ENCODE measurements at places on chromosomes 5 and 9.

- no peak for DNase-seq
Measured at GRCh38 chr9:136304456-136304855, 562 bp upstream of the CCDC187 start.

GRCh38 chr9:37148181-37148580 lies 27.8 kb downstream of the ZCCHC7 start:
- no peak for DNase-seq

DNA sequence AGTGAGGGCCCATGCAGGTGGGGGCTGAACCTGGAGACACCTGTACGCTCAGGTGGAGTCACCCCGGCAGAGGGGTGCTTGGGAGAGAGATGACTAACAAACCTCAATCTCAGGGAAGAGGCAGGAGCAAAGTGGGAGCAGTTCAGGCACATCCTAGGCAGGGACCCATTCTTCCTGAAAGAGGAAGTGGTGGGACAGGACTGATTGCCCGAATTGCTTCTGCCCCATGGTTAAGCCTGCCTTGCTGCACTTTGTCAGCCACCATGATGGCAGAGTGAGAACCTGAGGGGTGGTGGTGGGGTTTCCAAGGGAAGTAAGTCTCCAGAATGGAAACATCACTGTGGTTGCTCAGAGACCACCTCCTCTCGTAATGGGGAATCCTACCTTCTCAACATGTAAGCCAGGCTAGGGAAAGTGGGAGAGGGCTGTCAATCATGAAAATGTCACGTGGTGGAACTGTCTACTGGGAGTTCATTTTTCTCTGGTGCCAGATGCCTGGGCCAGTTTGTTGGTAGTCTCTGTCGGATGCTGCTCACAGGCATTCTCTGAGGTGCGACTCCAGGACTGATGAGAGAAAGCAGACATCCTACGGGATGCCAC lies 150.4 kb downstream of the HSPA4 start:
- DNase-seq: no peak

GRCh38 chr9:78236551-78236910 lies 656 bp downstream of the CEP78 start:
- no peak for DNase-seq

- DNase-seq: no peak
Measured at GRCh38 chr5:66238435-66238834, 94.3 kb downstream of the SREK1 start.

GRCh38 chr5:2149195-2149539 lies 266.4 kb upstream of the IRX4 start:
- no peak for DNase-seq

GRCh38 chr5:137714946-137715345 lies 20.9 kb downstream of the KLHL3 start:
- no peak for DNase-seq

GRCh38 chr5:97658116-97658900 lies 475.3 kb upstream of the RIOK2 start:
- no peak for DNase-seq

- DNase-seq: no peak
Measured at GRCh38 chr5:176608937-176609723, 826 bp downstream of the GPRIN1 start.

DNA sequence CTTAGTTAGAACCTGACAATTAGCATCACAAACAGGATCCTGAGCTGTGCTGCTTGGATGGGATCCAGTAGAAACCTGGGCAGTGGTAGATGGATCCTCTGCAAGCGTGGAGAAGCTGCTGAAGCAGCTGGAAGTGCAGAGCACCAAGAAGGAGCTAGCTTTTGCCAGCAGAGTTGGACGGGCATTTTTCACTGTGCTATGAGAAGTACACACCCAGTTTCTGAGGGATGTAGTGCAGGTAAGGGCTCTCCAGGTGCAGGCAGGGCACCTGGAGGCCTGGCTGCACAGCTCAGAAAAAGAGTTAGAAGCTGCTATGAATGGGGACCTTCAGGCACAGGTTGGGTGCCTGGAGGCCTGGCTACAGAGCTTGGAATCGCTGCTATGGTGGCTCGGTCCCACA lies 623.9 kb upstream of the NUDT12 start:
- no peak for DNase-seq

DNA sequence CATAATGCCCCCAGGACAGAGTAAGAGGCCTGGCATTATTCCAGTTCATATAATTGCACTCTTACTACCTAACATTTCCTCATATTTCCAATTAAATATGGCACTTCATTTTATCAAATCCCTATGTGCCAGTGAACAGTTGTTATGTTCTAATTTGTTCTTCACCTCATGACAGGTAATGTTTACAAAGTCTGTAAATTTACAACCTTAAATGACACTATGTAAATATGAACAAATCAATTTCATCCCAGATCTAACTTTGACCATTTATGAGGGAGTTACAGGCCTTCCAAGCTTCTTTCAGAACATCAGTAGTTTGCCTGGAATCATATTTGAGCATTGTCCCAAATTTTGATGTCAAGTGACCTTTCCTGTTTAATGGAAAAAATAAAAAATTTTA lies 592.6 kb upstream of the CDH6 start:
- no peak for DNase-seq

DNA sequence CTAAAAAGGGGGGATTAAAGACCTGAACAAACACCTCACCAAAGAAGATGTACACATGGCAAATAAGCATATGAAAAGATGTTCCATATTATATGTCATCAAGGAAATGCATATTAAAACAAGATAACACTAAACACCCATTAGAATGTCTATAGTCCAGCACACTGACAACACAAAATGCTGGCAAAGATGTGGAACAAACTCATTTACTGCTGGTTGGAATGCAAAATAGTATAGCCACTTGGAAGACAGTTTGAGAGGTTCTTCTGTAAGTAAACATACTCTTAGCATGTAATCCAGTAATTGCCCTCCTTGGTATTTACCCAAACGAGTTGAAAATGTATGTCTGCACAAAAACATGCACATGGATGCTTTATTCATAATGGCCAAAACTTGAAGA lies 73.6 kb downstream of the RGMB start:
- no peak for DNase-seq

GRCh38 chr9:100670719-100671118 lies 92.8 kb downstream of the CAVIN4 start:
- no peak for DNase-seq

DNA sequence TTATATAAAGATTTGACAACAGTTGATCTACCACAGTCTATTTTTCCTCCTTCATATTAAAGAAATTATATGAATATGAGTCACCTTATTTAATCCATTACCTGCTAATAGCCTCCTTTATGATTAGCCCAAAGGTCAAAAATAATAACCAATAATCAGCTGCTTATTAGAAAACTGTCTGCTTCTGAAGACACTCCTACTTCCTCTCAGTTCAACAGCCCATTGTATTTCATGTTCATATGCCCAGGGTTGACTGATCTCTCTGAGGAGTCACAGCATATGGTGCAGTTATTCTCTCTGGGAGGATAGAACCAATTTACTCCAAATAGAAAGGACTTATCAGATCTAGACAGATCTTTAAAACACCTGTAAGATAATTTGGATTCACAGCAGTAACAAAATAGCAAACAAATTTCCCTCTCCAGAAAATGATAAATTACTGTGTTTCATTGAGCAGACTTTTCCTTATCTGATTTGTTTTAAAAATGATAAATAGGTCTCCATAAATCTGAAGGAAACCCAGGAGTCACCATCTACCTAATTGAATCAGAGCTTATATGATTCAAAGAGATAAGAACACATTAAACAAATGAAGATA lies 180.4 kb upstream of the ITGA1 start:
- no peak for DNase-seq

GRCh38 chr9:111431684-111432083 lies 52.5 kb downstream of the ECPAS start:
- no peak for DNase-seq

DNA sequence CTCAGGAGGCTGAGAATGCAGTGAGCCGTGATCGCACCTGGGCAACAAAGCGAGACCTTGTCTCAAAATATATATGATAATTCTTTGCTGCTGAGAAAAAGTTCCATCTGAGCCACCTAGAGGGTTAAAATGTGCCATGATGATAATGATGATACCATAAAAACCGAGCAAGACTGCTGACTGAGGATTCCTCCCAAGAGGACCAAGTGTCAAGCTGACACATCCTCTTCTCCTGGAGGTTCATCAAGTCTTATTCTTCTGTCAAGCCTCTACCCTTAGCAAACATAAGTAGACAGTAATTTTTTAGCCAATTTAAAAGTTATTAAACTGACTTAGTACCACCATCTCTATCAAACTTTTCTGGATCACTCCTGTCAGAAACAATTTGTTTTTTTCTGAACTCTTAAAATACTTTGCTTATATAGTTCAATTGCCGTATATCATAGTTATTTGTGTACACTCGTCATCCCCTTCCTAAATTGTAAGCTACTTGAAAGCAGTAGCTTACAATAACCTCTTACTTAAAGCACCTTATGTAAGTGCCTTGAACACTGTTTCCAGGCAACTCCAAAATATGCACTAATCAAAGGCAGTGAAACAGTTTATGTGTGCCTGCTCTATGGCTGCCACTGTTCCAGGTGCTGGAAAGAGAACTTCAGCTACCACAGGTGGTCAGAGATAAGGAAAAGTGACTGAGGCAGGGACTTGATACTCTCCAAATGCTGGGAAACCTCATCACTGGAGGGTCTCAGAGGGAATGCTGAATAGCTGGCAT lies 57.4 kb downstream of the SCAI start:
- no peak for DNase-seq

DNA sequence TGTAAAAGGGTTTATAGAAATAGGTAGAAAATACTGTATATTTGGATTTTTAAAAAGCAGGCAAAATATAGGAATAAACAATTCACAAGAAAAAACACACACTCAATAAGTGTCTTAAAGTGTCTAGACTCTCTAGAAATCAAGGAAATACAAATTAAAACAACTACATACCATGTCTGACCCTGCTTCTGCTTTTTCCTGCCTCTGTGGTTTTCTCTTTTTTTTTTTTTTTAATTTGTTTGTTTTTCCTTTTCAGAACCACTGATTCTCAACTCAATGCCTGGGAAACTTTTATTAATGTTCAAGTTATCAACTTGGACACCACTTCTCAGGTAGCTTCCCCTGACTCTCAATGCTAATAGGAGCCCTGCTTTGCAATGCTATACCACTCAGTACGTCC lies 25.5 kb upstream of the TAS2R1 start:
- DNase-seq: no peak

DNA sequence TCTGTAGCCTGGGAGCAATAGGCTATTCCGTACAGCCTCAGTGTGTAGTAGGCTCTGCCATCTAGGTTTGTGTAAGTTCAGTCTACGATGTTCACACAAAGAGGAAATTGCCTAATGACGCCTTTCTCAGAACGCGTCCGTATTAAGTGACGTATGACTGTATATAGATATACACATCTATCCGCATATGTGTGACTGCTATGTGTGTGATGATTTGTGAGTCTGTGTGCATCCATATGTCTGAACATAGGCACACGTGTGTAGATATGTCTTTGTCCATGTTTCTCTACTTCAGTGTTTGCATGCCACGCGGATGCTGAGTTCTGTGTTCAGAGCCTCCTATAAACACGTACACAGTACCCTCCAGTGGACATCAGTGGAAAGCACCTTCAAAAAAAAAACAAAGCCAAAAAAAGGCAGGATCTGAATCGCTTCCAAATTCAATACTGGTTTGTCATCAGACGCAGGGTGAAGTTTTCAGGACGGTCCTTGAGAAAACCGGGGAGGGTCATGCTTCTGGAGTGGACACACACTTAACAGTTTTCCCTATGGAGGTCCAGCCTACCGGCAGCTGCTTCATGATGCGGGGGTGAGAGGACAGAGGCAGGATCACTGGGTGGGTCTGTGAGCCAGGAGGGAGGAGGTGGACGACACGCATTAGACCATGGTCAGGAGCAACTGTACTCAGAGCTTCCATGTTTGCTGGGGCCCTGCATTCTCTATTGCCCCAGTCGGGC lies 29.5 kb upstream of the ALDH1B1 start:
- DNase-seq: no peak

DNA sequence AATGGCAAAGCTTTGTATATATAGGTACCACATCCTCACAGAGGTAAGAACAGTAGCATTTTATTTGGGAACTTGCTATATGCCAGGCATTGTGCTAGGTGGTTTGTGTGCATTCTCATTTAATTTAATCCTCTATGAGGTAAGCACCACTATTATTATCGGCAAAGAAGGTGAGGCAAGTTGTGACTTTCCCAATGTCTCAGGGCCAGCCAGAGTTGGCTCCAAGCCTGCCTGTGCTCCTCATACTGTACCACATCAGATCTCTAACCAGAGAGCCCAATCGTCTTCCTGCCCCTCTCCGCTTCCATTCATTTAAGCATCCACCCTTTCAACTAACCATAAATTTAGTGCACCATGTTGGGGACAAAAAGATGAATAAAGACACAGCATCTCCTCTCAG lies 55.1 kb downstream of the NIPSNAP3B start:
- DNase-seq: no peak

DNA sequence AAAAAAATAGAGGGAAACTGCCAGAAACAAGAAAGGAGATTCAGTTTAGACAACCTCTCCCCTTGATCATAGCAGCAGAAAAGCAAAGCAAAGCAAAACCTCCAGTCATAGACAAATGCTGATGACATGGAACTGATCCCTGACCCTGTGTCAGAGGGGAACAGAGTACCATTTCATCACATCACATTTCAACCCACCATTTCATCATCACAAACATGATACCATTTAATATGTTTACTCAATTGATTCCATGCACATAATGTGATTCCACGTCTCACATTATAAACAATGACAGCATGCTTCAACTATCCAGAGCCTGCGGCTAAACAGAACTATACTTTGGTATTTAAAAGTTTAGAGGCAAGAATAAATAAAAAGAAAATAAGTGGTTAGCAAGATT lies 28.7 kb upstream of the ACOT12 start:
- DNase-seq: no peak

- DNase-seq: no peak
Measured at GRCh38 chr5:133247151-133247709, 195.4 kb downstream of the HSPA4 start.

DNA sequence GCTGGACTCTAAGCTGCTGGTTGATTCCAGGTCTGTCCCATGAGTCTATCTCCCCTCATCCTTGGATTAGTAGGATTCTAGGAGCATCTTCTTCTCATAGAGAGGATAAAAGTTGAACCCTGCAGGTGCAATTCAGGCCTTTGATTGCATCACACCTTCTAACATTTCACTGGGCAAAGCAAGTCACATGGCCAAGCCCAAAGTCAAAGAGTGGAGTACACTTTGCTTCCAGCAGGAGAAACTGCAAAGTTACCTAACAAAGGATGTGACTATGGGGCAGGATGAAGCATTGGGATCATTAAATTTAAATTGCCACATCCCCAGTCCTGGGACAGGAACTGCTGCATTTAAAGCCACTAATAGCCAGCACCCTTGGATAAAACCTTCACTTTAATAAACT lies 51.0 kb upstream of the EGFLAM start:
- DNase-seq: no peak
